ENCODE measurements at places on chromosomes 1 and 21.
A peak's percentile ranks its signal among the peaks of the same experiment; 100 is the strongest.

DNA sequence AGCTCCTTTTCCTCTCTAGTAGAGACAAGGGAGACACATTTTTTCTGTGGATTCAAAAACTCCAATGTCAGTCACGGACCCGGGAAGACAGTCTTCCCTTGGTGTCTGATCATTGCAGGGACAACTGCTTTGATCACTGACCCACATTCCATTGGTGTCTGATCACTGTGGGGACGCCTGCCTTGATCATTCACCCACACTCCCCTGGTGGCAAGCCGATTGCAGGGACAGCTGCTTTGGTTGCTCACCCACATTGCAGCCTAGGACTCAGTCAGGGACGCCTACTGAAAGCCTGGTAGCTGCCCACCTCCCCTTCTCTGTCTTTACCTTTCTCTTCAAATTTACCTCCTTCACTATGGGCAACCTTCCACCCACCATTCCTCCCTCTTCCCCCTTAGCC is 206.6 kb upstream of the DUSP10 start:
- no peak for DNase-seq

- DNase-seq: no peak
Measured at GRCh38 chr1:64539781-64540218, 69.9 kb downstream of the CACHD1 start.

- no peak for DNase-seq
Measured at GRCh38 chr1:208252836-208253576, 8.8 kb upstream of the PLXNA2 start.

- no peak for DNase-seq
Measured at GRCh38 chr21:35573472-35574374, 486.6 kb downstream of the SETD4 start.

DNA sequence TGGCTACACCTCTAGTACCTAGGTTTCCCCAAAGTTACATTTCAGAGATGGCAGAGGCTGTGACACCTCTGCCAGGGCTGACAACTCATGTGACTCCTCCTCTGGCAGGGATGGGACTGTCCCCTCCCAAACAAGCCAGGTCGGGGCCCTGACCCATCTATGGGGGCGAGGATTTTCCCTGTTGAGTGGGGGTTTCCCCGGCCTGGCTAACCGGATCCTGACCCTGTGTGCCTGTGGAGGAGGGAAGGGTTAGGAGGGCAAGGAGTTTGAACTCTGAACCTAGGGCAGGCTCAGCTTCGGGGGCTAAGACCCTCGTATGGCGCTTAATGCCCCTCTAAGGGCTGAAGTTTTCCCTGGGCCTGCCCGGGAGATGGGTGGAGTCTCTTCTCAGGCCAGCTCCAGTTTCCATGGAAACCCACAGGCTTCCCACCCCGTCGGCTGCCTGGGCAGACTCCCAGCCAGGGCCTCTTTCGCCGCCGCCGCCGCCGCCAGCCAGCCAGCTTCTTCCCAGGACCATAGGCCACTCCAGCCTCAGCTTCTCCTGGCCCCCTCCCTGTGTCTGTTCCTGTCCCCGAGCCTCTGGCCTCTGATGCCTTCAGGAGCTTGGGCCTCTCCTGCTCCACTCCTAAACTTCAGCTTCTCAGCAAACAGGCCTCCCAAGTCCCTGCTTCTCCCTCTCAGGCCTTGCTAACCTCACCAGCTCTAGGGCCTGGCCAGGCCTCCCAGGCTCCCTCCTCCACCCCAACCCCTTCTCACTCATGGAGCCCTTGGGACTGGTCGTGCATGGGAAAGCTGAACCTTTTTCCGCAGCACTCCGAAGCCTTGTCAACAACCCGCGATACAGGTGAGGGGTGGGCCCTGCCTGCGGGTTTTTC is at the start of gene BTBD19:
TSS of gene BTBD19 (plus strand) at position 461 of the 875 bp plus-strand sequence. CDS start at position 759, 298 bp downstream.
- DNase-seq: peak; percentile 91

- DNase-seq: no peak
Measured at GRCh38 chr1:240663169-240663879, 51.4 kb upstream of the GREM2 start.

- DNase-seq: no peak
Measured at GRCh38 chr1:69921486-69921885, 283.9 kb downstream of the LRRC40 start.

GRCh38 chr1:242128951-242129502 is 130.1 kb upstream of the MAP1LC3C start:
- no peak for DNase-seq

- no peak for DNase-seq
Measured at GRCh38 chr21:41972511-41973205, 18.8 kb upstream of the C2CD2 start.

DNA sequence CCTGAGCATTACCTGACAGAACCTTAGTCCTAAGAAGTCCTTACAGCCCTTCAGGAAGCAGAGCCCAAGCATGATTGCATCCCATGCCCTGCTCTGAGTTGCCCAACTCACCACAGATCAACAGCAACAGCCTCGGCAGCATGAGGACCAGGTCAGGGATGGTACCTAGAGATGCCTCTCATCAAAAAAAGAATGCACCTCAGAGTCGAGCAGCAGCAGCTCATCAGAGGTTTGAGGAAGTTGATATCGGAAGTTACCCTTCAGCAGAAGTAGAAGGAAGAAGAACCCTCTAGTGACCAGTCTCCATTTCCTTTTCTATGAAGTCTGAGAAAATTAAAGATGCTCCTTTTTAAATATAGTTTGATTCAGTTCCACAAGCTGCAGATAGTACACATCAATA is at the start of gene FCRL1:
TSS of gene FCRL1 (minus strand) at position 225 of the 400 bp plus-strand sequence. CDS start at position 142, 83 bp downstream.
- no peak for DNase-seq

- DNase-seq: no peak
Measured at GRCh38 chr1:69613414-69613813, 45.7 kb downstream of the LRRC7 start.

DNA sequence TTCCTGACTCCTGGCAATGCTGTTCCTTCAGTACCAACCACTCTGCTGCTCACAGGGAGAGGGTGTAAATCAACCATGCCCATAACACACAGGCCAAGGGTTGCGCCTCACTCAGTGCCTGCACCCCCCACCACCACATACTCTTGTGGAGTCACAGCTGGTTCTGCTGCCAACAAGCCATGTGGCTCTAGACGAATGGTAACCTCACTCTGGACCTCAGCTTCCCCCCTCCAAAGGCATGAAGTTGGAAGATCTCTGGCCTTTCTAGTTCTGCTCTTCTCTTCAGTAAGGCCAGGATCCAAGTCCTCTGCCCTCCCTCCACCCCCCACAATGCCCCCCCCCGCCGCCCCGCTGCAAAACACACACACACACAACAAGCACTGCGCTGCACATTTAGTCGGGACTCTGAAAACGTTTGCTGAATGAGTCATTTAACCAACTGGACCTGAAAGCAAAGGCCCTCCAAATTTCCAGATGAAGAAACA is 1.7 kb upstream of the GLIS1 start:
- no peak for DNase-seq

DNA sequence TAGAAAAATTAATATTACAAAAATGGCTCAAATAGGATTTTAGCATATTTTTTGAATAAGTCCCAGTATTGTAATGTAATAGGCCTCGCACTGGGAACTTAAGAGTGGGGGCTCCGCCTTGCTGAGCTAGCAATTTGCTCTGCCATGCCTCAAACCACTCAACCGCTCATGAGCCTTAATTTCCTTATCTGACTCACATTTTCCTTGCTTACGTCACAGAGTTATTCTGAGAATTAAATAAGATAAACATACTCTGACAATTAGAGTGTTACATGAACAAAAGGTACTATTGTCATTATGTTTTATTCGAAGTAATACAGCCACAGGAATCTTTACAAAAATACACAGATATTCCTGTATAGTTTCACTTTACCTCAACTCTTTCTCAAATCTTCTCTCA is 108.1 kb downstream of the SLC44A5 start:
- no peak for DNase-seq

DNA sequence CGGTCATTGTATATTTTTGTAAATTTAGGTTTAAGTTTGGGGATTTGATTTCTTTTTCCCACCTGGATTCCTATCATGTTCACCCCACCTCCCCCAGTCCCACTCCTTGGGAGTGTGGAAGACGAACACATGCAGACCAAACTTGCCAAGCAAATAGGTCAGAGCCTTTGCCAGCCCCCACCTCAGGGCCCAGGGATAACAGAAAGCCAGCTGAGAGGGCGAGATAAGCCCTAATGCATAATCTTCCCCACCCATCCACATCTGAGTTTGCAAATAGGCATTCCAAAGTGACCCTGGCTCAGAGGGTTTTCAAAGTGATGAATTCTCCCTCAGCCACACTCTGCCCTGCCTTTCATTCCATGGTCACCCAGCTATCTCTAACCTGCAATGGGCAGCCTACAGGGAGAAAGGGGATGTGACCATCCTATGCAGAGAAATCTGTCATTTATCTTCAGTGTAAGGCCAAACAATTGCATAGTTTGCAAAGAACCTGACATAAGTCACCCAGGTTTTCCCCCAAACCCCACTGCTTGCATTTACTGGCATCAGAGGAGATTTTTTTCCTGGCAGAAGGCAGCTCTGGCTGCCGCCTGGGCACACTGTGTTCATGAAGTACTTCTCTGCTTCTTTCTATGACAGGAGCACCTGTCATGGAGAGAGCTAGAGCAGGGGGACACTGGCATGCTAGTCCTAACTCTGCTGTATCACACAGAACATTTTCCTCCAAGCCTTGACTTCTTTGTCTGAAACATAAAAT is 69.0 kb upstream of the NFIA start:
- no peak for DNase-seq

DNA sequence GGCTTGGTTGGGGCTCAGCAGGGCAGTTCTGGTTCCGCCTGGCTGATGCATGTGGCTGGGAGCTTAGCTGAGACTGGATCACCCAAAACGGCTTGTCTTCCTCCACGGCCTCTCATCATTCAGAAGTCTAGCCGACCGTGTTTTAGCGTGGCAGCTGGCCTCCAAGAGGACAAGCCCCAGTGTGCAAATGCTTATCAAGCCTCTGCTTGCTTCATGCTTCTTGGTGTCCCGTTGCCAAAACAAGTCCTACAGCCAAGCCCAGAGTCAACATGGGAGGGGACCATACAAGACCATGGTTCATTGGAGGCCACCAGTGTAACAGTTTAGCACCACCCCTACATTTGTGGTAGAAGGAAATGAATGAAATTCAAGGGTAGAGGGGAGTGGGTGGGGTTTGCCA is 10.5 kb upstream of the KDF1 start:
- no peak for DNase-seq

- no peak for DNase-seq
Measured at GRCh38 chr1:110746644-110747259, 72.0 kb upstream of the KCNA3 start.

- no peak for DNase-seq
Measured at GRCh38 chr1:64111787-64112186, 91.6 kb upstream of the UBE2U start.

- DNase-seq: no peak
Measured at GRCh38 chr1:24995661-24996060, 65.6 kb upstream of the RUNX3 start.

DNA sequence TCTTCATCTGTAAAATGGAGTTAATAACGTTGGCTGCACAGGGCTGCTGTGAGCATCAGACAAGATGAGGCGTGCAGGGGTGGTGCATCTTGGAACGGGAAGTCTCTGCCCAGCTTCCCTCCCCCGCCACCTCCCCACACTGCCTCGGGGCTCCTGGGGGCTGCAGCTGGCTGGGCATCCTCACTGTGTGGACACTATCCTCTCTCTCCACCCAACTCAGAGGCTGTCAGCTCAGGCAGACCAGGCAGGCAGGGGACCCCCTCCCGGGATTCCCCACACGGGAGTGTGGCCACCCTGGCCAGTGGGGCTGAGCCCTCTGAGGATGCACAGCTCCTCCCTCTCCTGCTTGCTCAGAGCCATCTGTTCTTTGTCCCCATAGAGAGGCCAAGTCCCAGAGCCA is 122.7 kb downstream of the CCDC185 start:
- DNase-seq: no peak

GRCh38 chr1:117061986-117062415 is 1.9 kb downstream of the TTF2 start:
- no peak for DNase-seq

DNA sequence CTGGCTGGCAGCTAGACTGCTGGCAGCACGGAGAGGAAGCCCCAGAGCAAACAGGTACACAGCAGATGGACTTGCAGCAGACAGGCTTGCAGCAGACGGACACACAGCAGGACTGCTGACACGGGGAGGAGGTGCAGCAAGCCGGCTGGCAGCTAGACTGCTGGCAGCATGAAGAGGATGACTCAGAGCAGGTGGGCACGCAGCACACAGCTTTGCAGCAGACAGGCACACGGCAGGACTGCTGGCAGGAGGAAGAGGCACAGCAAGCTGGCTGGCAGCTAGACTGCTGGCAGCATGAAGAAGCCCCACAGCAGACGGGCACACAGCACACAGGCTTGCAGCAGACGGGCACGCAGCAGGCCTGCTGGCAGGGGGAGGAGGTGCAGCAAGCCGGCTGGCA is 498 bp downstream of the KRTAP10-2 start:
- DNase-seq: no peak

DNA sequence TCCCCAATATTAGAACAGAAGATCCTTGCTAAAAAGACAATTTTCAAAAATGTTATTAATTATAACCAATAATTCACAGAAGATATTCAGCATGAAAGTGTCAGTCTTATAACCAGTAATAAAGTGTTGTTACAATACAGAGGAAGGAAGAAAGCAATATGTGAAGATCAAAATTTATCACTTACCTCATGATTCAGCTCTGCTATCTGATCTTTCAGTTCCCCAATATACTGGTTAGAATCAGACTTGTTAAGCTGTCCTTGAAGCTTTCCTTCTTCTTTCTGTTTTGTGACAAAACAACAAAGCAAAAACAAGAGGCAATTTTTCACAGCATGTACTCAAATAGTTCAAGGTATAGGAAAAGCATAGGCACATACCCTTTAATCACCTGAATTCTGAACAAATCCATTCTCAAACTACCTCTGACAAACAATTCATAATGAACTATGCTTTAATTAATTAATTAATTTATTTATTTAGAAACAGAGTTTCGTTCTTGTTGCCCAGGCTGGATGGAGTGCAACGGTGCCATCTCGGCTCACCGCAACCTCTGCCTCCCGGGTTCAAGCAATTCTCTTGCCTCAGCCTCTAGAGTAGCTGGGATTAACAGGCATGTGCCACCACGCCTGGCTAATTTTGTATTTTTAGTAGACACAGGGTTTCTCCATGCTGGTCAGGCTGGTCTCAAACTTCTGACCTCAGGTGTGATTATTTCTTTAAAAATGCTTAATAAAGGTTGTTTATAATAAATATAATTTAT is 76.9 kb upstream of the GFI1 start:
- DNase-seq: no peak

- no peak for DNase-seq
Measured at GRCh38 chr1:79310609-79311008, 304.1 kb upstream of the ADGRL4 start.

- no peak for DNase-seq
Measured at GRCh38 chr21:37139154-37139553, 66.1 kb downstream of the TTC3 start.

DNA sequence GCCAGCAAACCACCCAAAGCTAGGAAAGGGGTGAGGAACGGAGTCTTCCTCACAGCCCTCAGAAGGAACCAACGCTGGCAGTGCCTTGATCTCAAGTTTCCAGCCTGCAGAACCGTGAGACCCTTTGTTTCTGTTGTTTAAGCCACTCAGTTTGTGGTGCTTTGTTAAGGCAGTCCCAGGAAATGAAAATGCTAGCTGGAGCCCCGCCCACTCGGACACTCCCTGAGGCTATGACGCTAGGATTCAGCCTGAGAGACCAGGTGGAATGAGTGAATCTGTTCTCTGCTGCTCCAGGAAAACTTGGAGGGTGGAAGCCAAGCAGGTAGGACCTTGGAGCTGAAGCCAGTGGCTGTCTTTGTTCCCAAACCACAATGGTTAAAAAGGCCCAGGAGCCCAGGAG is 196.5 kb upstream of the POU3F1 start:
- no peak for DNase-seq

Data from left lung (tissue), 14 donors.